Upper lobe of right lung (tissue), 1 donor: ENCODE measurements at places on chromosomes 16 and 17. TPM values are rescaled to one million over a fixed set of nuclear protein-coding genes. Genes with fewer than 3 reads are reported as not detected.

Gene IRF8
- 43.1 TPM for total RNA-seq

Gene SLC4A1
- total RNA-seq = 0.43 TPM

Gene FGF11
- 1.1 TPM for total RNA-seq

Gene CNTNAP4
- total RNA-seq = not detected

GRCh38 chr17:73201215-73202069 lies 8.6 kb downstream of the COG1 start:
- DNase-seq = no peak

- DNase-seq = no peak
Observed at GRCh38 chr17:62880120-62880519, 72.0 kb upstream of the MARCHF10 start.

GRCh38 chr16:84986879-84987278 lies 24.5 kb downstream of the ZDHHC7 start:
- DNase-seq = no peak

GRCh38 chr17:51630101-51630671 lies 369.8 kb downstream of the UTP18 start:
- no peak for DNase-seq

Gene CCL8
- 1.5 TPM for total RNA-seq

- no peak for DNase-seq
Observed at GRCh38 chr16:68948230-68948910, 105.0 kb downstream of the TANGO6 start.

Gene NRN1L
- 0.69 TPM for total RNA-seq

- no peak for DNase-seq
Observed at GRCh38 chr17:2241823-2242222, 61.8 kb downstream of the SMG6 start.

DNA sequence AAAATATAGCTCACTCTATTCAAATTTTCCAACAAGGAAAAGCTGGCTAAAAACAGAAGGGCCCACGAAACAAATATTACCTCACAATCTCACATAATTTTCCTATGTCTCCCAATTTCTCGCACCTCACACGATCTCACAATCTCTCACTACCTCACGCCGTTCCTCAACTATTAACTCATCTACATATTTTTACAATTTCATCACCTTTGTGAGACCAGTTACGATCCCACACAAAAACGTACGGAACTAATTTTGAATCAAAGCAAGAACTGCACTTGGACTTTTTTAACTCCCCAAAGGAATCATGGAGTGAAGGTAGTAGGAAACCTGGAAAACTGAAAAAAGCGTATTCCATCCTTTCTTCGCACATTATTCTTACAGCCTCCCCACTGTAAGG lies 1.1 kb downstream of the CBX1 start:
- no peak for DNase-seq

DNA sequence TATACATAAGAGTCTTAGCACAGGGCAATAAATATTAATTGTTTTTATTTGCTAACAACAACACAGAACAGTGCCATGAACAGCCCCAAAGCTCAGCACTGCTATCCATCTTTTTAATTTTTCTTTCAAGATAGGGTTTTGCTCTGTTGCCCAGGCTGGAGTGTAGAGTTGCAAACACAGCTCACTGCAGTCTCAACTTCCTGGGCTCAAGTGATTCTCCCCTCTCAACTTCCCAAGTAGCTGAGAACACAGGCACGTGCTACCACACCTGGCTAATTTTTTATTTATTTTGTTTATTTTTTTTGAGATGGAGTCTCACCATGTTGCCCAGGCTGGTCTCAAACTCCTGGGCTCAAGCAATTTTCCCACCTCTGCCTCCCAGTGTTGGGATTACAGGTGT lies 47.6 kb upstream of the AKAP1 start:
- no peak for DNase-seq

Gene SP2
- 16.9 TPM for total RNA-seq

GRCh38 chr17:28916302-28916934 lies 13.5 kb upstream of the DHRS13 start:
- DNase-seq = peak; percentile 69

DNA sequence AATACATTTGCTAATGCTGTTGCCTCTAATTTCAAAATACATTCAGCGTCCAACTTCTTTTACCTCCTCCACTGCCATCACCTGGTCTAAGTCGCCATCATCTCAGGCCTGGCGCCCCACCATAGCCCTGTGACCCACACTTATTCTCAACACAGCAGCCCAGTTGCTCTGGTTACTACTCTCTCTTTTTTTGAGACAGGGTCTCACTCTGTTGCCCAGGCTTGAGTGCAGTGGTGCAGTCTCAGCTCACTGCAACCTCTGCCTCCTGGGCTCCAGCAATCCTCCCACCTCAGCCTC lies 7.5 kb upstream of the NKD1 start:
- no peak for DNase-seq

DNA sequence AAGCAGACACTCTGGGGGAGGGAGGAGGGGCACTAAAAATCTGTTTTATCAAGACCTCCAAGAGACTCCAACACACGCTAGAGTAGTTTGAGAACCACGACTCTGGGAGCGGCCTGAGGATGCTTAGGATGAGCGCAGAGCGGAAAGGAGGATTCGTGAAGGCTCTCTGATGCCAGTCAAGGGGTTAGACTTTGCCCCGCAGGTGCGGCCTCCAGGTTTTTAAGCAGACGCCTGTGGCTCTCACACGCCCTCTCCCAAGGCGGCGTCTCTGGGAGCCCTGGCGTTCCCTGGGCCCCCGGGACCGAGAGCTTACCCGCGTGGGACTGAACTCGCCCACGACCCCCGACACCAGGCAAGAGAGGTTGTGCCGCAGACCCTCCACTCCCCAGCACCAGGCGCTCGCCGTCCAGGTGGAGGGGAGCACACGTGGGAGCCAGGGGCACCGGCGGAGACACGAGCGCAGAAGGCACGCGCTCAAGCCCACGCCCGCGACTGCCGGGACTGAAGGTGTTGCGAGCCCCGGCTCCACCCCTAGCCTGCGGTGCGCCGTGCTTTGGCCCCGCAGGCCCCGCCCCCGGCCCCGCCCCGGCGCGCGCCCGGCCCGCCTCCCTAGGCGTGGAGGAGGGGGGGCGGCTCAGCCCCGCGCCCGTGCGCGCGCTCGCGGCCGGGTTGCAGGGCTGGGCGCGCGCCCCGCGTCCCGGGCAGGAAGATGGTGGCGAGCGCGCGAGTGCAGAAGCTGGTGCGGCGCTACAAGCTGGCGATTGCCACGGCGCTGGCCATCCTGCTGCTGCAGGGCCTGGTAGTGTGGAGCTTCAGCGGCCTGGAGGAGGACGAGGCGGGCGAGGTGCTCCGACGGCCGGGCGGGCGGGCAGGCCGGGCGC lies at the start of gene XYLT2:
Gene XYLT2, plus strand, starts transcription at position 695 of the 881 bp plus-strand sequence. Its CDS starts 15 bp downstream, at position 710.
- DNase-seq = peak; percentile 93

- DNase-seq = peak; percentile 73
Observed at GRCh38 chr17:74241431-74241830, 28.1 kb downstream of the TTYH2 start.

- DNase-seq = peak; percentile 66
Observed at GRCh38 chr16:1788095-1788707, 5.3 kb downstream of the IGFALS start.

Gene FAAP100
- 27.3 TPM for total RNA-seq

Gene LLGL2
- 133 TPM for total RNA-seq

Gene KRT27
- 0.55 TPM for total RNA-seq

GRCh38 chr16:87840271-87840978 lies 28.9 kb downstream of the SLC7A5 start:
- no peak for DNase-seq

Gene ATP2C2
- total RNA-seq = 48.9 TPM
